Upper lobe of left lung (tissue), 6 donors: ENCODE measurements at places on chromosomes 1 and 21. TPM values are rescaled to one million over a fixed set of nuclear protein-coding genes. Genes with fewer than 3 reads are reported as not detected.

DNA sequence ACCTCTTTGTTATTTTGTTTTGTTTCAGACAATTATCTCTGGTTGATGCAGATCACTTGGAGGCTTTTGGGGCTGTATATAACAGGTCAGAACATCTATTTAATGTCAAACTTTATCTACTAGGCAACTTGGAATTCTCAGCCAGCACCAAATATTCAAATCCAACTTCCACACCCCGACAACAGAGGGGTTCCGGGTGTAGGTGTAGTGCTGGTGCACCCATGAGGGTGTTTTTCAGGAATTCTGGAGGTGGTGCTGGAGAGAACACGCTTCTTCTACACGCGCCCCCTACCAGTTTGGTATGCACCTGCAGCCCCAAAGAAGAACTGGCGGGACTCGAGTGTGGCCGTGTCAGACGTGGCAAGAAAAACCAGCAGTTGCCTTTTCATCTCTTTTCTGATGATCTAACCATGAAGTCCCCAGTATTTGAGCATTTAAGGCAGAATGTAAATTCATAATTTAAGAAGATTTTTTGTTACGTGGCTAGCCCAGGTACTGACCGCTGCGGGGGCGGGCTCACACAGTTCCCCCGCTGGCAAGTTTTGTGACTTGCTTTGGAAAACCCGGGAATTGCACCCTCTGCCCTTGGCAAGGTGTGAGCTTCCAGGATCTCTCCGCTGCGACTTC is 462 bp upstream of the TLCD4 start:
- peak; percentile 75 for DNase-seq

GRCh38 chr21:25733859-25734653 is 648 bp downstream of the ATP5PF start:
- DNase-seq, result peak; percentile 22

- no peak for DNase-seq
Measured at GRCh38 chr1:33361532-33362235, 40.8 kb upstream of the A3GALT2 start.

The INAVA gene
- 21.0 TPM for total RNA-seq

The SLC35F3 gene
- 0.39 TPM for total RNA-seq

DNA sequence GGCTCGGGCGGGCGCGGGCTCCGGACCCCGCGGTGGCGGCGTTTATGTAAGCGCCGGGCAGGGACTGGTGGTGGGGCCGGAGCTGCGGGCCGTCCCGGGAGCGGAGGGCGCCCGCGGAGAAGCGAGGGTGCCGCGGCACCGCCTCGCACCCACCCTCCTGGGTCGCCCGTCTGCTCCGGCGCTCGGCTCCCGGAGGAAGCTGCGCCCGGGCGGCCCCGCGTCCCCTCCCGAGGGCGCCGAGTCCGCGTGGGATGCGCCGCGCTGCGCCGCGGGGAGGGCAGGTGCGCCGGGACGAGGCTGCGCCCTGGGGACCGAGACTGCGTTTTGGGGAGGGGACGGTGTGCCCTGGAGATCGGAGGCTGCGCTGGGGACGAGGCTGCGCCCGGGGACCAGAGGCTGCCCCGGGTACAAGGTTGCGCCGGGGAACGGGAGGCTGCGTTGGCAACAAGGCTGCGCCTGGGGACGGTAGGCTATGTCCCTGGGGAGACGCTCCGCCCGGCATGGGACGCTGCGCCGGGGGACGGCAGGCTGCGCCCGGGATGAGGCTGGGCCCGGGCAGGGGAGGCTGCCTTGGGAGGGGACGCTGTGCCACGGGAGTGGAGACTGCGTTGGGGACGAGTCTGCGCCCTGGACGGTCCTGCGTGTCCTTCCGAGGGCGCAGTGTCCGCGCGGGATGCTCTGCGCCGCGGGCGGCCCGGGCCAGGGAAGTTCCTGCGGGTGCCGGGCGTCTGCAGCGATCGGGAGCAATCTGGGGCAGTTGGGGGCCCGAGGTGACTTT is 627 bp downstream of the ADARB1 start:
- peak; percentile 88 for DNase-seq

GRCh38 chr1:43934101-43934985 is 742 bp downstream of the ARTN start:
- no peak for DNase-seq

DNA sequence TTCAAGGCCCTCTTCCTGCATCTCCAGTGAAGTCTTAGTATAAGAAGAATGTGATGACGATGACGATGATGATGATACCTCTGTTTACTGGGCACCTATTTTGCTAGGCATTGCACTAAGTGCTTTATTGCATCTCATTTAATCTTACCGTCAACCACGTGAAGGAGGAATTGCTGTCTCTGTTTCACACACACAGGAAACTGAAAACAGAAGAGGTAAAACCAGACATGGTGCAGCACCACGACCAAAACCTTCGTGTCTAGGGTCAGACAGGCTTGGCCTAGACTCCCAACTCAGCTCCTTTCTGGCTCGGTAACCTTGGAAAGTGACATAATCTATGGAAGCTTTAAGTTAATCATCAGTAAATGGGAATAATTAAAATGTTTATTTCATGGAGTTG is 20.7 kb upstream of the KCNA2 start:
- DNase-seq, result no peak

The NPPA gene
- total RNA-seq, result not detected

The ANKRD45 gene
- total RNA-seq, result 17.9 TPM

GRCh38 chr1:116335850-116336624 is 37.0 kb upstream of the ATP1A1 start:
- no peak for DNase-seq

DNA sequence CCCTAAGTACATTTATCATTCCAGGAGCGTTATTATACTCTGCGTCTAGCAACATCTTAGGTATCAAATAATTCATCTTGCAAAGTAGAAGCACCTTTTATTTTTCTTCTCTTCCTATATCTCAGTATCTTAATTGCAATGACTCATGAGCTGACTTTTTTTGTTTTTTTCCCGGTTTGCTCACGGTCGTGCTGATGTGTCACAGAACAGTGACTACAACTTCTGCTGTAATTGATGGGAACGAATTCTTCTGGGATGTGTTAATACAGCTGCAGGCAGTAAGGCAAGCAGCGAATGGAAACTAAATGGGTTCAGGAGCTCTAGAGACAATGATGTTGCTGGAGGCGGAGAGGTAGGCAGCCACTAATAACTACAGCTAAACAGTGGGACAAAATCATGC is 89.8 kb upstream of the TMPRSS15 start:
- no peak for DNase-seq

DNA sequence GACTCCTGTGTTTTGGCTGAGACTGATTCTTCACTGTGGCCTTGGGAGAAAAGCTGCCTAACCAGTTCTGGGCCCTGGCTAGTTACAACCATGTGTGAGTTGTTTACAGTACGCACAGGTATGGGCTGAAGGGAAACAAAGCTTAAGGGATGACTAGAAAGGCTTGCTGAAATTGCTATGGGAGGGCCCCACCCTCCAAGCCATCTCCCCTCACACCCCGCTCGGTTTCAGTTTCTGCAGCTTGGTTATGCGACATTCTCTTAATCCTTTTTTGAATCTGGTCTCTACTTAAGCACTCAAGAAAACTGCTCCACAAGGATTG is 43.1 kb downstream of the PBX1 start:
- DNase-seq, result no peak

- no peak for DNase-seq
Measured at GRCh38 chr1:216914974-216915373, 191.7 kb upstream of the ESRRG start.

DNA sequence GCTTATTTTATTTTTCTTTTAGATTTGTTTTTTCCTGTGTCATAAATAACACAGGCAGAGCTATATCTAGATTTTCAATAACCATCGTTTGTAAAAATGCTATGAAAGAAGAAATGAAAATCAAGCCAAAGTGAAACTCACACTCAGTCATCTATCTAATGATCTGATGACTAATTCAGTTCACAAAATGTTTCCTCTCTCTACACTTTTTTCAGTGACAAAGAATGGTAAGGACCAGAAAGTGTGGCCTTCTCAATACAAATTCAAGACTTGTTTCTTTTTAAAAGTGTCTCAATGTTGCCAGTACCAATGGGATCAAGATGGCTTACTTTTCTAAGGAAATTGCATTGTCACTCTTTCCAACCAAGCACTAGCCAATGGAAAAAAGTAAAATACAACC is 282.8 kb upstream of the PKN2 start:
- no peak for DNase-seq

DNA sequence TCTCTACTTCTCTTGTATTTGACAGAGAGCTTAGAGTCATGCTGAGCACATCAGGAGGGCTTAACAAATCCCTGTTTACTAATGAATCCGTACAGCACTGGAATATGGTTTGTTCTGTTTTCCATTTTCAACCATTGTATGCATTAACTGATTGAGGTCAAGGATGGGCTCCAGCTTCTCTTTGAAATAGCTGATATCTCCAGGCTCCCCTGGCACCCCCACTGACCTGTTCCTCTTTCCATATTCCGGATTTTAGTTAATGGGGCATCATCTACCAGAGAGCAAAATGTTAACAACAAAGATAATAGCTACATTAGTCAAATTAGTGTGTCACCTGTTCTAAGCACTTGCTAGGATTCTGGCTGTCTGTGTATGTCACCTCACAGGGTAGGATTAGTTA is 57.6 kb downstream of the NENF start:
- DNase-seq, result no peak

The INSRR gene
- not detected for total RNA-seq

- DNase-seq, result no peak
Measured at GRCh38 chr1:108199201-108199691, 897 bp downstream of the SLC25A24 start.

The OR6N1 gene
- total RNA-seq, result 0.20 TPM

The CR1L gene
- not detected for total RNA-seq

The LCE1D gene
- total RNA-seq, result not detected

DNA sequence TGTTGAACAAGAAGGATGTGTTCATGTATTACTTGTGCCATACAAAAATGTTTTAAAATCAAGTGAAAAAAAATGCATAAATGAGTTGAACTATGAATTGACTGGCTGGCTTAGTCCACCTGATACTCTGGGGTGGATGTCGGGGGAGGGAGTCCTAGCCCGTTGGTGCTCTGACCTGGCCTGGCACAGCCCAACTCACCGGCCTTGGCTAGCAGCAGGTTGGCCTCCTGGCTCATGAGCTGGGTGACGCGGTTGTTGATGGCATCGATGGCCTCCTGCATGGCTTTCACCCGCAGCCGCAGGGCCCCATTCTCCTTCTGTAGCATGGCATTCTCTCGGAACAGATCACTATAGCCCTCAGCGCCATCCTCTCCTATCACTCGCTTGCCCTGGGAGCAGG is 21.6 kb downstream of the KIF21B start:
- no peak for DNase-seq

- no peak for DNase-seq
Measured at GRCh38 chr1:31639543-31639942, 5.1 kb downstream of the PEF1 start.
